Right hindlimb (tissue), 1 donor: ENCODE measurements at places on chromosomes 3 and 15.

DNA sequence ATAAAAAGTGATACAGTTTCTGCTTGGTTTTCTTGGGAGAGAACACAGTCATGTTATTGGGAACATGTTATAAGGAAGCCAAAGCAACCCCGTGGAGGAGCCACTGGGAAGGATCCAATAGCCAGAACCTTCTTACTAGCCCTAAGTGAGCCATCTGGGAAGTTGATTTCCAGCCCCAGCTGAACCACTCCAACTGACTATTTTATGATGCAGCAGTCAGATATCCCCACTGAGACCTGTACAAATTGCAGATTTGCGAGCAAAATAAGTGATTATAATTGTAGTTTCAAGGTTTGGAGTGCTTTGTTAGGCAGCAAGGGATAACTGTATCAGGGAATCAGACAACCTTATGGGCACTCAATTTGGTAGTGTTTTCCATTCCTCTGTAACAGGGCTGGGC is 43.3 kb upstream of the ZPLD1 start:
- no peak for DNase-seq

DNA sequence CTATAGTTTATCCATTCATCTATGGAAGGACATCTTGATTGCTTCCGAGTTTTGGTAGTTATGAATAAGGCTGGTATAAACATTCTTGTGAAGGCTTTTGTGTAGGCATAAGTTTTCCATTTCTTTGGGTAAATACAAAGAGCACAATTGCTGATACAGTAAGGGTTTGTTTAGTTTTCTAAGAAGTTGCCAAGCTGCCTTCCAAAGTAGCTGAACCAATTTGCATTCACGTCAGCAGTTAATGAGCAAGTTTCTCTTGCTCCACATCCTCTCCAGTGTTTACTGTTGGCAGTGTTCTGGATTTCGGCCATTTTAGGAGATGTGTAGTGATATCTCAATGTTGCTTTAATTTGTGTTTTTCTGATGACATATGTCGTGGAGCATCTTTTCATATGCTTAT is 34.2 kb downstream of the GABRA5 start:
- no peak for DNase-seq

- DNase-seq, result no peak
These were observed 97.5 kb downstream of the TCF12 start for GRCh38 chr15:57015897-57016296.

DNA sequence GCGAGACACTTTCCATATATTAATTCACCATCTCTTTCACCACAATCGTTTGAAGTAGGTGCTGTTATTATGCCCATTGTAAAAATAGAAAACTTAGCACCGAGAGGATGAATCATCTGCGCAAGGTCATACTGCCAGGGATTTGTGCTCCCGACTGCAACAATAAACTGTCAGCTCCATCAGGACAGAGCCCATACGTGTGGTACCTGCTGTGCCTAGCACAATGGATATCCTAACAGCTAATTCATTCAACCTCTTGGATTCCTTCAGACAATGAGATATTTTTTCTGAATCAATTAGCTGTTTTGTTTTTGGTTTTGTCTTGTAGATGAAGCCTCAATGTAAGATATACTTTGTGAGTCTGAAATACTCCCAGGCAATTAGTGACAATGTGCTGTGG is 32.3 kb upstream of the PROK2 start:
- DNase-seq, result no peak

DNA sequence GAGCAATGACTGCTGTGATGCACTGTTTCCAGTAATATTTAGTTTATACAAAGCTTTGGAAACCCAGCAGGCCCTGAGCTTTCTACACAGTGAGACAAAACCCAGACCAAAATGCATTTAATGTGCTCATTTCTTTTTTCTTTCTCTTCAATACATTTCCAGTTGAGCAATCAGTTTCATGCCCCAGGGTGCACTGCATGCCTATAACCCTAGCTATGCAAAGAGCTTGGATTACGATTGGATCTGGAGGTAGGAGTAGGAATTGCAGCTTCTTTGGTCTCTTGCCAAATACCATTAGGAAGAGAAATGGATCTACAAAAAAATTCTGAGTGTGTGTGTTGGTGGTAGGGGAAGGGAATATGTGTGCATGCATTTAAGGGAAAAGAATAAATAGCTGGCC is 1001.4 kb downstream of the SQOR start:
- no peak for DNase-seq

GRCh38 chr3:142120707-142121106 is 28.6 kb downstream of the TFDP2 start:
- peak; percentile 55 for DNase-seq

DNA sequence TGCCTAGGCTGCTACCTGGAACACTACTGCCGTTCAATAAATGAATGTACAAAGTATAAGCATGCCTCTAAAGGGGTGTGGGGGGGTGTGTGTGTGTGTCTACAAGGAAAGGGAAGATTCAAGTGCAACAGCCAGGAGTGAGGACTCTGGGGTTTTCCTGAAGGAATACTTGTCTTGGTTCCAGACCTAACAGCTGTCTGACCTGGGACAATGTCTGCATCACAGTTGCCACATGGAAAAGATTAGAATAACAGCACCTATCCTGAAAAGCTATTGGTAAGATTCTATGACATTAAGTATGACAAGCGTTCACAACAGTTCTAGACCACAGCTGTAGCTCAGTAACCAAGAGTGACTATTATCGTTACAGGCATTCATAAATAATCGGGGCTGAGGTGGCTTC is 345.2 kb downstream of the FOXP1 start:
- no peak for DNase-seq

- DNase-seq, result peak; percentile 26
These were observed at the start of gene EFHB for GRCh38 chr3:19934098-19934566. TSS of gene EFHB (minus strand) at chr3:19934217. CDS start at chr3:19934018, 199 bp downstream.

DNA sequence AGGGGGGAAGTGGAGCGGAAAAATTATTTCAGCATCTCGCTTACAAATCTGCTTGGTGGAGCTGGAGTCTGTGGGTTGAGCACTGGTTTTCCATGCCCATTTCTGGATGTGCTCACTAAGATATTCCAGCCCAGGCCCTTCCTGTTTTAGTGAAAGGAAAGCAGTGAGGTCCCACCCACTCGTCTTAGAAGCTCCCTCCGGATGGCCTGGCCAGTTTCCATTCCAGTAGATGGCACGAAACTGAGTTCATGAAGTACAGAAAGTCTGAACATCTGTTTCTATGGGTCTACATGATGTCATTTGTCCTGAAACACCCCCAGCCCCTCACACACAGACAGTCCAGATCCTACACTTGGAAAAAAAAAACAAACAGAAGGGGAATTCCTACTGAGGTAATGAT is 31.9 kb upstream of the THSD4 start:
- peak; percentile 66 for DNase-seq

- no peak for DNase-seq
These were observed 278.5 kb upstream of the RASGRP1 start for GRCh38 chr15:38843051-38843501.

GRCh38 chr3:127787571-127788365 is 34.5 kb downstream of the MGLL start:
- no peak for DNase-seq

- DNase-seq, result no peak
These were observed 162.1 kb upstream of the LYSMD4 start for GRCh38 chr15:99895189-99895955.

GRCh38 chr3:152720951-152721718 is 113.8 kb upstream of the P2RY1 start:
- no peak for DNase-seq

DNA sequence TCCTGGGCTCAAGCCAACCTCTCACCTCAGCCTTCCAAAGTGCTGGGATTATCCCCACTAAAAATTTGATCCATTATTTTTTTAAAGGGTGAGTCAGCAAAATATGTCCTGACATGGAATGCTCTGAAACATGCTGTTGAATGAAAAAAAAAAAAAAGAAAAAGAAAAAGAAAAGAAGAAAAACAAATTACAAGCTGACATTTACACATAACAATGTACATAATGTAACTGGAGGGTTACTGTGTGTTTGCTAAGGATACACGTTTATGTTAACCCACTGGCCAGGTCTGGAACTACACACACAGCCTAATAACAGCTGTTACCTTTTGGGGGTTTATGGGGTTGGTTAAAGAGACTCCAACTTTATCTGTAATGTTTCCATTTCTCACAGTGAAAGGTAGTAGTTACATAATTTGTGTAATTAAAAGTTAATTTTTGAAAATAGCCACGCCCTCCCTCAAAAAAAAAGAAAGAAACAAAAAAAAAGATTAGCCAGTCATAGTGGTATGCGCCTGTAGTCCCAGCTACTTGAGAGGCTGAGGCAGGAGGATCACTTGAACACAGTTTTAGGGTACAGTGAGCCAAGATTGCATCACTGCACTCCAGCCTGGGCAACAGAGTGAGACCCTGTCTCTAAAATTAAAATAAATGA is 3.1 kb upstream of the MESP2 start:
- no peak for DNase-seq

- DNase-seq, result no peak
These were observed 4.6 kb downstream of the MCCC1 start for GRCh38 chr3:183094711-183095110.

- no peak for DNase-seq
These were observed 45.7 kb downstream of the EXOG start for GRCh38 chr3:38541806-38542205.

DNA sequence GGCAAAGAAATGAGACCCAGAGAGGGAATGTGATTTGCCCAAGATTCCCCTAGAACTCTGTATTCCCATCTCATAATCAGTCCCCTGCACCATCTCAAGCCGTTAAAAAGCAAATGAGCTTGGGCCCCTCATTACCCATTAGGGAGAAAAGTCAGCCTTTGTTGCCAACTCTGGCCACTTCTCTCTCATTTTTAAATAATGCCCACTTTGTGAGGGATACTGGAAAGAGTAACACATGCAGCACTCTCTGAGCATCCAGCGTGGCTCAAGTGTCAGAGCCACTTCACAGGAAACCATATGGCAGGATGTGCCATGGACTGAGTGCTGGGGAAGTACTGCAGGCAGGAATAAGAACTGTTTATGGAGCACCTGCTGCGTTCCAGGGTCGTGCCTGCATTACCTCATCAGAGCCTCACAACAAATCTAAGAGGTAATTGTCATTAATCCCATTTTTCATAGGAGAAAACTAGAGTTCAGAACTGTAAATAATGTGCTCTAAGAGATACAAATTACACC is 49.8 kb upstream of the SLC6A1 start:
- DNase-seq, result no peak

GRCh38 chr3:125160606-125161371 is 51.8 kb downstream of the SLC12A8 start:
- DNase-seq, result peak; percentile 66

DNA sequence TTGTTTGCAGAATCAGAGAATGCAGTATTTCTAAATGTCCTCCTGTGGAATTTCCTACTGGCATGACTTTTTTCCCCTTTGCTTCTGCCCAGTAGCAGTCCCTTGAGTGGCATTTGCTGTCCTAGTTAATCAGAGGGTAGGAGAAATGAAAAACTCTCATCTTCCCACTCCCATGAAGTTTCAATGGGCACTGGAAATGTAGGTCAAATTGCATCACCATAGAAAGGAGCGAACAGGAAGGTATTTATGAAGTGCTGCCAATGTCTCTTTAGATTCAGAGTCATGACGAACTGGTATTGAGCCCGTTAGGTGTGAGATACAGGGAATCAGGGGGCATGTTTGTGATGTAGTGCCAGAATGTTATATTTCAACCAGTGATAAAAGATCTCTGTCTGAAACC is 23.2 kb downstream of the ATXN7 start:
- DNase-seq, result no peak

GRCh38 chr15:85897207-85897894 is 102.6 kb upstream of the KLHL25 start:
- no peak for DNase-seq

DNA sequence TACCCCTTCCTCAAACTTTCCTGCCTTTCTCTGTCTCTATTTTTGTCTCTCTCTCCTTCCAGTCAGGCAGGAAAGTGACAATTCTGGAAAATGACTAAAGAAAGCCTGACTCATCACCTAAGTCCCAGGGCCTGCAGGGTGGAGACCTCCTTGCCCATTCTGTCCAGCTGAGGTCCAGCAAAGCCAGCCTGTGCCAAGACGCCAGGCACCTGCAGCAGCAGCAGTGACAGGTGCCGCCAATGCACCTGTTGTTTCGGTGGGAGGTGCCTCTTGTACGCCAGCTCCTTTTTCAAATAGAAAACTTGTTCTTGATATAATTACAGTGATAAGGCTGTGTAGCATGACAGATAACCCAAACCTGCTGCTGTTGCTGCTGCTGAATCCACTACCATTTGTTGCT is 501.3 kb downstream of the NTRK3 start:
- DNase-seq, result no peak

DNA sequence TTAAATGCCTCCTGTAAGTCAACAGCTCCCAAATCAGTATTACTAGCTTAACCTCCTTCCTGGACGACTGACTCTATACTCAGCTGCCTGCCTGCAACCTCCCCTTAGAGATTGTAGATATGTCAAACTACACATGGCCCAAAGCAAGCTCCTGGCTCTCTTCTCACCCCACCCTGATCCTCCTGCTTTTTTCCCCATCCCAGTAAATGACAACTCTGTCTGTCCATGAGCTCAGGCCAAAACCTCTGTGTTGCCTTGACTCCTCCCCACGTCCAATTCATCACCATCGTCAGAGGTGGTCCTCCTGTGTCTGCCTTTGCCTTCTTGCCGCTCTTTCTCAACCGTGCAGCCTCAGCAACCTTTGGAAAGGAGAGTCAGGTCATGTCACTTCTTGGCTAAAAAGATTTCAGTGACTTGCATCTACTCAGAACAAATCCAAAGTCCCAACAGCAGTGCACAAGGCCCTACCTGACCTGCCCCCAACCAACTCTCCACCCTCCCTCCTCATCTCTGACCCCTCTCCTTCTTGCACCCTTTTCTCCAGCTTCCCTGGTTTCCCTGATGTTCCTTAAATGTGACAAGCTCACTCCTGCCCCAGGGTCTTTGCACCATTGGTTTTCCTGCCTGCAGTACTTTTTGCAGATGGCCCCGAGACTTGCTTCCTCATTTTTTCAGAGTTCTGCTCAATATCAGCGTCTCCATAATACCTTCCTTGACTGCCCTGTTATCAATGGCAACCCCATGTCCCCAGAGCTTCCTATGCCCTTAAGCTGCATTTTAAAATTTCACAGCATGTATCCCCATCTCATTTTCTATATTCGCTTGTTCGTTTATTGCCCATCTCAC is 52.8 kb downstream of the LSM3 start:
- no peak for DNase-seq
